ENCODE measurements at places on chromosomes 11 and 22.
A peak's percentile ranks its signal among the peaks of the same experiment; 100 is the strongest.

GRCh38 chr11:64933935-64934681 lies 1.6 kb downstream of the GPHA2 start:
- no peak for DNase-seq

GRCh38 chr11:15843309-15843872 lies 513.0 kb downstream of the SOX6 start:
- peak; percentile 74 for DNase-seq

- no peak for DNase-seq
Observed at GRCh38 chr11:65219930-65220213, 38.1 kb downstream of the CAPN1 start.

DNA sequence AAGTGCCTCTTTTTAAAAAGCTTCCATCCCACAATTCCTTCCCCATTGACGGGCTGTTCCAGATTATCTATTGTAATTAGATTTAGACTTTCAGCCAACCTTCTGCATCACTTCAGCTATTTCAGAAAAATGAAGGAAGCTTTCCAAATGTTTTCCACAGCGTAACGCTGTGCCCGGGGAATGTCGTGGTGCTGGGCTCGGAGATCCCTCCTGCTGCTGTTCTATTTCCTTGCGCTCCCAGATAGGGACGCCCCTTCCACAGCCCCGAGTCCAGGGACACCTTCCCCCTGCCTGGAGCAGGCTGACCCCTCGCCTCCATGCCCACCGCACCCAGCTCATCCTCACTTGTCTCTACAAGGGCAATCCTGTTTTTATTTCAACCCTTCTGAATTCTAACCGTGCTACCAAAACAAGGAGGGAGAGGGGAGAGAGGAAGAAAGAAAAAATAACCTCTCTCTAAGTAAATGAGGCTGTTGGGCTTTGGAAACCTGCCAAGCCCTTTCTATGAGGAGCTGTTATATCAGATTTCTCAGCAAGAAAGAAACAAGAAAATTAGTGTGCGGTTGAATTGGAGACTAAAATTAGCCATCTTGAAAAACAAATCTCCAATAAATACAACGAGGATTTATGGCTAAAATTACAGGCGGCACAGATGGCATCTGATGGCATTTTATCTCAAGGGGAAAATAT lies 366.9 kb downstream of the BRD1 start:
- DNase-seq, result no peak

GRCh38 chr11:127002669-127003259 lies 2.2 kb upstream of the KIRREL3 start:
- no peak for DNase-seq

- no peak for DNase-seq
Observed at GRCh38 chr11:71504531-71504930, 22.5 kb upstream of the KRTAP5-7 start.

DNA sequence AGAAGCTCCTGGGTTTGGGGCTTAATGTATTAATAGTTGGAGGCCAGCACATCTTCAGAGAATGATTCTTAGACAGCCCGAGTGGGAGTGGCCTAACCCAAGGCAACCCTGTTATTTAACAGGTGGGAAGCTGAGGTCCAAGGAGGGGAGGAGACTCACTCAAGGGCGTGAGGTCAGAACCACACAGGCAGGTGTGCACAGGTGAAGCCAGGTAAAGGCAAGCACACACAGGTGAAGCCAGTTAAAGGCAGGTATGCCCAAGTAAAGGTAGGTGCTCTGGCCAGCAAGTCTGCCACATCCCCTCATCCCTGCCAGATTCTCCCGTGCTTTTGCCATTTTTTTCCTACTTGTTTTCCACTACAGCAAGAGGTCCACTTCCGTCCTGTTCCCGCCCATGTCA lies 2.9 kb upstream of the SHANK2 start:
- DNase-seq, result no peak

- DNase-seq, result peak; percentile 77
Observed at GRCh38 chr22:45650721-45651120, 20.9 kb upstream of the ATXN10 start.

DNA sequence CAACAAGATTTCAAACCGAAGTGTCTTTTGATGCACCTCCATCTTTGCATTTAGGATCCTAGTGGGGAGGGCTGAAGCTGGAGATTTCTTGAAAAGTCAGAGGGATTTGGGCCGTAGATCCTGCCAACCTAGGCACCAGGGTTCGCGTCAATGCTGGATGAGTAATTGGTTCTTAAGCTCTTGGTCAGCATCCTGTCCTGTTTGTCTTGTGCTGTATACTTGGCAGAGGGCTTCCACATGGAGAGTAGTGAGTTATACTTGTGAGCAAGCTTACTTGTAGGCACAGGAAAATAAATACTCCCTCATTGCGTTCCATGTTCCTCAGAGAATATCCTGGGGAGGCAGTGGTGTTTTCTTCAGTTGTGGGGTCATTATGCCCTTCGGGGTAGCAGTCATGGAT lies 12.6 kb downstream of the INSC start:
- no peak for DNase-seq

GRCh38 chr22:32979606-32980005 lies 78.6 kb downstream of the SYN3 start:
- no peak for DNase-seq

DNA sequence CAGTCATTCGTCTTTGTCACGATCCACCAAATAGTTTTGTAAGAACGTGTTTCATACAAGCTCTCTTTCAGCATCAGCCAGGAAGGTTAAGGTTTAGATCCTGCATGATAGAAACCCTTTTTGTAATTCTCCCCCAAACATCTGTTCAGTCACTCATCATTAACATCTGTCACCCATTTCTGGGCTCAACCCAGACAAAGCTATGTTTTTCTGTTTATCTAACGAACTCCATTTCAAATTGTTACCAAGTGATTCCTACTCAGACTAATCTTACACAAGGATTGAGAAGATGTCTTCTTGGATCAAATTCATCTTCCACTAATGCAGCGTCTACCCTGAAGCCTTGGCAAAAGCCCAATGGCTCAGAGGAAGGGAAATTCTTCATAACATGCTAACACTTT lies 58.8 kb downstream of the FZD4 start:
- no peak for DNase-seq

GRCh38 chr22:27372969-27373670 lies 428.4 kb downstream of the MN1 start:
- no peak for DNase-seq

GRCh38 chr11:103968685-103969084 lies 67.8 kb upstream of the DDI1 start:
- no peak for DNase-seq

DNA sequence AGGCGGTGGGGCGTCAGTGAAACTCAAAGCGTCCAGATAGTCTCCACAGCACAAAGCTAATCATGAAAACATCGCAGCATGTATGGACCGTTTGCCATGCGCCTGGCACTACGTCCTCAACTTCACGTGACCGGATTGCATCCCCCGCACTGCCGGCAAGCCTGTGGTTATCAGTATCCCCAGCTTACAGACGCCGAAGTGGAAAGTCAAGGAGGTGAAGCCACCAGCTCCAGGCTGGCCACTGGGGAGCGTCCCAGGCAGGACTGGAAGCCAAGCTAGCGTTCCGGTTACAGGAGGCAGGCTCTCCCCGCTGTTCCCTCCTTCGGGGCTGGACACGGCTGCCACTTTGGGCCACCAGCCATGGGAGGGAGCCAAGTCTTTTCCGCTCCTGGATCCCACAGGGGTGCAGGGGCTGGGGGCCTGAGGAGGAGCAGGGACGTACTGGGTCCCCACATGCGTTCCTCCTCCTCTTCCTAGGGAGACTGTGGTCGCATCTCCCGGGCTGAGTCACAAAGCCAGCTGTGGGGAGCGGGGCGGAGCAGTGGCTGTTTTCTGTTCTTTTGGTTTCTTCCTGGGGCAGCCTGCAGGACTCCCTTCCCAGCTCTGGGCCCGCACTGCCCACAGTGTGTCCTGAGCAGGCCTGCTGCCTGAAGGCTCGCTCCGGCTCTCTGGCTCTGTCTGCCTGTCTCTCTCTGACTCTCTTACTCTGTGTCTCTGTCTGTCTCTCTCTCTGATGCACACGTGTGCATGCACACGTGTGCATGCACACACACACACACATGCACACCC lies 4.3 kb upstream of the OSBPL5 start:
- DNase-seq, result peak; percentile 44

GRCh38 chr22:47446821-47447810 lies 684.7 kb downstream of the TBC1D22A start:
- no peak for DNase-seq

GRCh38 chr22:22923379-22923778 lies 35.8 kb downstream of the IGLL5 start:
- DNase-seq, result no peak

GRCh38 chr22:45208993-45209838 lies 31.5 kb downstream of the KIAA0930 start:
- no peak for DNase-seq

- DNase-seq, result no peak
Observed at GRCh38 chr11:15793043-15793996, 563.0 kb downstream of the SOX6 start.

DNA sequence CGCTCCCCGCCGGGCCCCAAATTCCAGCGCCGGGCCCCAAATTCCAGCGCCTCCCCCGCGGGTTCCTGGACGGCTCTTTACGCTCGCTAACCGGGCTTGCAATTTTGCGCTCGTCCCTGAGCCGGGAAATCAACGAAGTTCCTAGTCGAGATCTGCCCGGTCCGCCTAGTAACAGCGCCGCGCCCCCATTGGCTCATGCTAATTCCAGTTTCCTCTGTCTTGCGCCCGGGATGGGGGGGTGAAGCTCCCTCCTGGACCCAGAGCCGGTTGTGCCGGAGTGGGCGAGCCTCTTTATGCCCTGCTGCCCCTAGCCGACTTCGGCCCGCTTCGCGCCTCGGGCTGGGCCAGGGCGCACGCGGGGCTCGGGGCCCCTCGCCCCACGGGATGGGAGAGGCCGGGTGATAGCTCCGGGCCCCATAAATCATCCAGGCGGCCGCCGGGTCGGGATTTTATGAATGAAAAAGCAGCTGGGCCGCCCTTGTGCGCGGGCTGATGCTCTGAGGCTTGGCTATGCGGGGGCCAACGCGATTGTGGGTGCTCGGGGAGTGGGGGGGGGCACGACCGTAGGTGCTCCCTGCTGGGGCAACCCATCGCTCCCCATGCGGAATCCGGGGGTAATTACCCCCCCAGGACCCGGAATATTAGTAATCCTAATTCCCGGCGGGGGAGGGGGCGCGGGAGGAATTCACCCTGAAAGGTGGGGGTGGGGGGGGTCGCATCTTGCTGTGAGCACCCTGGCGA lies 1.8 kb upstream of the CCND1 start:
- peak; percentile 93 for DNase-seq

GRCh38 chr11:128283451-128283850 lies 303.9 kb downstream of the ETS1 start:
- no peak for DNase-seq

- no peak for DNase-seq
Observed at GRCh38 chr11:22491555-22492225, 133.9 kb downstream of the FANCF start.

- DNase-seq, result no peak
Observed at GRCh38 chr11:134233729-134234179, 9.3 kb downstream of the VPS26B start.

- no peak for DNase-seq
Observed at GRCh38 chr11:70926543-70927201, 325.7 kb downstream of the SHANK2 start.

GRCh38 chr11:115226556-115226955 lies 277.7 kb downstream of the CADM1 start:
- DNase-seq, result no peak

GRCh38 chr11:104799251-104799650 lies 99.0 kb downstream of the CASP12 start:
- no peak for DNase-seq

DNA sequence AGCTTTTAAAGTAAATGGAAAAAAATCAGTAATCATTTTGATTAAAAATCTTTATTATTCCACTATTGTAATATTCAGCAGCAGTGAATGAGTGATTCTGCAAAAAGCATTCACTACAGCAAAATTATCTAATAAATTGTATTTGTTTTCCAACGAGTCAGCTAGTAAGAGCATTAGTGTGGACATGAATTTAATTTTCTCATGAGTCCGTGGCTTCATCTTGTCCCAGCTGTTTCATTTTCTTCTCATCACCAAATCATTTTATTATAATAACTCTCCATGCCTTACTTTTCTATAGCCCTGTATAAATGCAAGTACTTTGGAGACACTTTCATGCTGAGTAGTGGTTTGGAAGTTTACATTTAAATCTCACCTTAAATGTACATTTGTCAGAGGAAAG lies 66.2 kb downstream of the FANCF start:
- DNase-seq, result no peak

- no peak for DNase-seq
Observed at GRCh38 chr22:48319321-48320047, 1508.2 kb downstream of the BRD1 start.

DNA sequence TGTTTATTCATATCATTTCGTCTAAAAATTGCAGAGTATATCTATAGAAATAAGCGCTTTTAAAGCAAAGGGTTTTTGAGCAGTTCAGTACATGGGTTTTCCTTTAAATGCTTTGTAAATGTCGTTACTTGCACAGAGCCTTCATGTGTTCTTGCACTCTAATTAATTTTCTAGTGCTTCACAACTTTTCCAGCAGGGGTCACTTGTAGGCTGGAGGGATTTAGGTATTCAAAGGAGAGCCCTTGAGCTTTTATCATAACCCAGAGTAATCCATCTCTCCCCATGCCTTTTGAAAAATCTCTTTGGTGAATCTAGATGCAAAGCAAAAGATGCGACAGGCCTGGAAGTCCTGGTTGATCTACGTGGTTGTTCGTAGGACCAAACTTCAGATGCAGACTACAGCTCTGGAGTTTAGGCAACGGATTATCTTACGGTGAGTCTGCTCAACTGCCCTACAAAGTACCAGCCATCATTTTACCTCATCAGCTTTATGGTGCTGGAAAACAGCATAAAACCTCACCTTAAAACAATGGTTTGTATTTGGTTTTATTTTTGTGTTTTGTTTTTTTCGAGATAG lies 60.4 kb downstream of the SFI1 start:
- DNase-seq, result no peak

GRCh38 chr22:41638124-41638523 lies 17.0 kb downstream of the XRCC6 start:
- DNase-seq, result no peak

DNA sequence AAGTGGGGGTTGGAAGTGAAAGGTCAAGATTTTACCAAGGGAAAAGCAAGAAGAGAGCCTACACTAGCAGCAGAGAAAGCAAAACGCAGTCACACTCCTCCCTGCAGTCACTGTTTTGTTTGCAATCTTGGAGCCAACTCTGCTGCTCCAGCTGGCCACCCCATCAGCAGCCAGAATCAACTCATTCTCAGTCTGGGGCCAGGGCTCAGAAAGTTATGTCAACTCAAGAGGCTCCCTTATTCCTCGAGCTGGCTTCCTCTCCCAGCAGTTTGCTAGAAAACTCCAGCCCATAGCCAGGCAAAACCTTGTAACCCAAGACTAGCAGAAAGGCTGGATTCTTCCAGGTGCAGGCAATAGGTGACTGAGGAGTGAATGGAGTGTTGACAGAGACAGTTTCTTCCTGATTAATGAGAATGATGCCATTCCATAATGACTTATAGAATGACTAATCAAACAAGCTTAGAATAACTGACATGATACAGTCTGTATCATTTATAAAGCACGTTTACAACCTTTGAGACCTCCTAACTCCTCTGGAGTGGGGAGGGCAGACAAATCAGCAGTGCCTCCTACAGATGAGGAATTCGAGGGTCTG lies 53.4 kb downstream of the P4HA3 start:
- DNase-seq, result peak; percentile 71
